ENCODE measurements at places on chromosomes 3 and 15.

- H3K27ac ChIP-seq = no peak overlapping the region
- DNase-seq = no peak
- no peaks in the 10 kb centered on the region for H3K4me1 ChIP-seq
Measured at GRCh38 chr3:76550522-76551201, 489.2 kb upstream of the ROBO2 start.

DNA sequence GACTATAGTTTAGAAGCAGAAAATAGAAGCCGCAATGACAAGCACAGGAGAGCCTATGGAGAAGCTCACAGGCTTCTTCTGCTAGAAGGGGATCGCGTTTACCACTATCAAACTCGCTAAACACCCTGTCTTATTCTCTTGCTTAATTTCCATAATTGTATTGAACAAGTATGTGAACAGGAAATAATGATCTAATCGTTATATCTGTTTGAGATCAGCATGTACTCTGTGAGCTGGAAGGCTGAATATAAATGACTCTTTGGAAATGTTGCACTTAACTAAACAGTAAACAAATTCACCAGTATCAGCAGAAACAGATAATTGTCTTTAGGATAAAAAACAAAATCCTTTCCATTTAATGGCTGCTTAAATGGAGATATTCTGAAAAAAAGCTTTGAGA, 15.0 kb downstream of the NEK10 start:
- peaks cover 10% of the 10 kb centered on the region for H3K4me1 ChIP-seq
- DNase-seq = no peak
- no peak overlapping the region for H3K4me3 ChIP-seq
- no peaks in the 10 kb centered on the region for H3K27me3 ChIP-seq
- H3K27ac ChIP-seq = no peak overlapping the region
- no peaks in the 10 kb centered on the region for H3K36me3 ChIP-seq

GRCh38 chr15:67389975-67390374, 131.0 kb upstream of the C15orf61 start:
- no peaks in the 10 kb centered on the region for H3K4me1 ChIP-seq
- no peaks in the 10 kb centered on the region for H3K27me3 ChIP-seq
- no peak overlapping the region for H3K27ac ChIP-seq
- H3K36me3 ChIP-seq = no peaks in the 10 kb centered on the region
- DNase-seq = no peak
- H3K4me3 ChIP-seq = no peak overlapping the region

DNA sequence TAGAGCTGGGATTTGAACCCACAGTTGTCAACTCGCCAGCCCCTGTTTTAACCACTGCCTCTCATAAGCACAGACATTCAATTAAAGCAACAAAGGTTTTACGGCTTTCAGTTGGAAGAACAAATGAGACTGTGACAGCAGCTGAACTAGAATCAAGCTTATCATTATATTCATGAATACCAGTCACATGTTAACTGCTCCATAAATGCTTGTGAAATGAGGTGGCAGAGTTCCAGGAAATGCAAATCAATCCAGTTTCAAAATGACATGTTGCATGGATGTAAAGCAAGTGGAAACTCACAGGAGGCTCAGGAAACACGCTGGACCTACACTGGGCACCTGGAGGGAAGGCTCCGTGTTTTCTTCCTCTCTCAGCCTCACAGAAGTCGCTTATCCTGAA, 3.9 kb downstream of the GP5 start:
- peaks cover 32% of the 10 kb centered on the region for H3K4me1 ChIP-seq
- H3K4me3 ChIP-seq = no peak overlapping the region
- no peak for DNase-seq
- no peaks in the 10 kb centered on the region for H3K36me3 ChIP-seq

DNA sequence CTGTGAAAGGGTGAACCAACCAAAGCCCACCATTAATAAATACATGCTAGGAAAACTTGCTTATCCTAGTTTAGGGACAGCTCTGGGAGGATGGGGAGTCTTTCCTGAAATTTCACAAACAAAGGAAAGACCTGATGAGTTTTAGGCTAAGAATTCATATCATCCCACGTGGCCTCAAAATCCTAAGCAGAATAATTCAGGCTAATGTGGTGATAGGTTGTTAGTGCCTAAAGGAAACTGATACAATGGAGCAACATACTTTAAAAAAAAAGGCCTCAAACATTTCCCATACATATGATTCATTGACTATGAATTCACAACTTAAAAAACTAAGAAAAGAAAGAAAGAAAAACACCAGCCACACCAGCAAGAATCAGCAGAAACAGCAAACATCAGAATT, 126.9 kb upstream of the CNTN4 start:
- H3K4me1 ChIP-seq = no peaks in the 10 kb centered on the region
- H3K27me3 ChIP-seq = no peaks in the 10 kb centered on the region
- no peak overlapping the region for H3K4me3 ChIP-seq
- DNase-seq = no peak

DNA sequence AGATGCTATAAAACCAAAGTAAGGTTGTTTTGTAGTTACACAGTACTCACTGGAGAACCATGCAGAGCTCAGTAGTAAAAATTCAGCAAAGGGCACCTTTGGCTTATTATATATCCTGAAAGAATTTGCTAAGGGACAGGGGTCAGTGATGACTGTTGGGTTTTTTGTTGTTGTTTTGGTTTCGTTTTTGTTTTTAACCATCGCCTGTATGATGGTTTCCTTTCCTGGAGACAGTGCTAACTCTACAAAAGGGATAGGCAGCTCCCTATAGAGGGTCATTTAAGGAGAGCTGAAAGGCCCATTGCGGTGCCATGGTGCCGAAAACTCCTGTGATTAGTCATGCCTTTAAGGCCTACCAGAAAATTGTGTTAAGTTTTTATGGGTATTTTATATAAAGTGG, 118.2 kb upstream of the GOLIM4 start:
- H3K27me3 ChIP-seq = no peaks in the 10 kb centered on the region
- H3K36me3 ChIP-seq = no peaks in the 10 kb centered on the region
- no peaks in the 10 kb centered on the region for H3K4me1 ChIP-seq
- no peak overlapping the region for H3K27ac ChIP-seq
- no peak overlapping the region for H3K4me3 ChIP-seq

DNA sequence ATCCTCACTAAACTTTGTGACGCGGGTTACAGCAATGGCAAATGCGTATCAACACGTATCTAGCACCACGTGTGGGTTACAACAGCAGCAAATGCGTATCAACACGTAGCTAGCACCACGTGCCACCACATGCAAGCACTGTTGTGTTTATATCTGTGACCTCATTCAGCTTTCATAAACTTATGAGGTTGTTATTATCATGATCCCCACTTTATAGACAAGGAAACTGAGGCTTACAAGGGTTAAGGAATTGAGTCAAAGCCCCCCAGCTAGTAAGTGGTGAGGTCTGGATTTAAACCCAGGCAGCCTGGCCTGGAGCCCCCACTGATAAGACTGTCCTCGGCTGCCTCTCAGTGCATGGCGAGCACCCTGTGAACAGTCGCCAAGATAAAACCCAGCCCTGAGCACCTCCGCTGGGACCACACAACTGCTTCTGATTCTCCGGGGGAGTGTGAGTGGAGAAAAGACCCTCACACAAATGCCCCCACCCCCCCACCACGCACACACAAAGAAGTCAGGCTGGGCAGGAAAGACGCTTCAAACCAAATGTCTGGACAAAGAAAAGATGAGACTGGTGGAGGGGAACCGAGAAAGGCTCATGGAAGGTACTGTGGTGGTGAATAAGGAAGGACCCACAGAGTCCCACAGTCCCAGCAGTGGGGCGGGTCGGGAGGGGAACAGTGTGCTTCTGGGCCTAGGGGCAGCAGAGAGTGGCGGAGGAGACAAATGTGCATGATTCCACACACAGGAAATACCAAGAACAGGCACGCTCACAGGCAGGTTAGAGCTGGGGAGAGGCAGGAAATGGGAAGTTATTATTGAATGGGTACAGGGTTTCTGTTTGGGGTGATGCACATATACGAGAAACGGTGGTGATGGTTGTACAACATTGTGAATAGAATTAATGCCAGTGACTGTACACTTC, 173.4 kb downstream of the XXYLT1 start:
- no peak for DNase-seq
- no peaks in the 10 kb centered on the region for H3K27me3 ChIP-seq
- H3K36me3 ChIP-seq = no peaks in the 10 kb centered on the region
- peaks cover 71% of the 10 kb centered on the region for H3K4me1 ChIP-seq
- H3K4me3 ChIP-seq = no peak overlapping the region
